Lung (tissue), 17 donors: ENCODE measurements at places on chromosomes 6 and 20. TPM values are rescaled to one million over a fixed set of nuclear protein-coding genes. Genes with fewer than 3 reads are reported as not detected.

Gene DDR1
- polyA plus RNA-seq: 72.4 TPM

Gene C6orf15
- polyA plus RNA-seq: not detected

Gene PACSIN1
- 0.02 TPM for polyA plus RNA-seq

Gene OVOL2
- polyA plus RNA-seq: 6.7 TPM

Gene CNKSR3
- polyA plus RNA-seq: 3.5 TPM

Gene CALHM4
- not detected for polyA plus RNA-seq

Gene PSMB1
- polyA plus RNA-seq: 291 TPM

Gene EEF1A2
- 0.47 TPM for polyA plus RNA-seq

Gene PDE10A
- 1.0 TPM for polyA plus RNA-seq

Gene SYTL3
- polyA plus RNA-seq: 6.5 TPM

Gene KCNG1
- polyA plus RNA-seq: 0.14 TPM

Gene KCNK17
- polyA plus RNA-seq: 2.9 TPM

Gene SLC13A3
- 1.9 TPM for polyA plus RNA-seq

Gene MYLK4
- polyA plus RNA-seq: 1.2 TPM

Gene ADGRF1
- polyA plus RNA-seq: 23.3 TPM

Gene GMEB2
- 9.0 TPM for polyA plus RNA-seq

Gene GRM1
- 0.02 TPM for polyA plus RNA-seq

Gene DLK2
- 1.1 TPM for polyA plus RNA-seq

Gene TNNC2
- polyA plus RNA-seq: 1.1 TPM

Gene DDX43
- polyA plus RNA-seq: 0.81 TPM

Gene E2F3
- polyA plus RNA-seq: 13.3 TPM

Gene NUP43
- 6.5 TPM for polyA plus RNA-seq

Gene ADGRB3
- polyA plus RNA-seq: 0.56 TPM

Gene STK4
- 11.8 TPM for polyA plus RNA-seq

Gene CDC40
- polyA plus RNA-seq: 5.5 TPM

Gene FAM83D
- 0.94 TPM for polyA plus RNA-seq

Gene MUCL3
- polyA plus RNA-seq: 6.4 TPM

Gene CPXM1
- polyA plus RNA-seq: 3.3 TPM

Gene HDGFL1
- not detected for polyA plus RNA-seq

Gene NRSN1
- not detected for polyA plus RNA-seq

Gene TOMM6
- 236 TPM for polyA plus RNA-seq

Gene HLA-DQA1
- 199 TPM for polyA plus RNA-seq

Gene RAD21L1
- polyA plus RNA-seq: not detected

Gene WFDC10B
- polyA plus RNA-seq: 2.0 TPM

Gene VSTM2L
- 24.8 TPM for polyA plus RNA-seq

Gene DPPA5
- not detected for polyA plus RNA-seq

Gene CCM2L
- polyA plus RNA-seq: 10.8 TPM
